ENCODE measurements at places on chromosomes 7 and 10.

DNA sequence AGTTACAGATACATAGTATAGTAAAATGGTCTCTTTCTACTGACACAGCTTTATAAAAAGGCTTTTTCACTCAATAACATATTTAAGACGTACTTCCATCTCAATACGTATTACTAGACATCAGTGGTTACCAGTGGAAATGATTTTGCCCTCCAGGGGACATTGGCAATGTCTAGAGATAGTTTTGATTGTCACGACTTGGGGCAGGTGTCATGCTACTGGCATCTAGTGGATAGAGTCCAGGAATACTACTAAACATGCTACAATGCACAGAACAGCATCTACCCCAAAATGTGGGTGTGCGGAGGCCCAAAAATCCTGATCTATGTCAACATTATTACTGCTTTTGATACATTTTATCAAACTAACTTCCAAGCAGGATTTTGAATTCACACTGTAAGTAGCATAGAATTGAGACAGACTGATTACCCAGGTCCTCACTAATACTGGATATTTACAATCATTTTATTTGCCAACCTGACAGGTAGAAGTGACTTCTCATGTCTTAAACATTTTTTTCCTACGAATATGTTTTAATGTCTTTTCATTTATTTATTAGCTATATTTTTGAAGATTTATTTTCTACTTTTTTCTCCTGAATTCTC is 53.8 kb downstream of the HGF start:
- no peak for DNase-seq

- DNase-seq, result no peak
These were observed at the start of gene AUTS2 for GRCh38 chr7:69598081-69598486. Gene AUTS2 (plus strand): TSS chr7:69598475. CDS start chr7:69599654, 1,179 bp downstream.

DNA sequence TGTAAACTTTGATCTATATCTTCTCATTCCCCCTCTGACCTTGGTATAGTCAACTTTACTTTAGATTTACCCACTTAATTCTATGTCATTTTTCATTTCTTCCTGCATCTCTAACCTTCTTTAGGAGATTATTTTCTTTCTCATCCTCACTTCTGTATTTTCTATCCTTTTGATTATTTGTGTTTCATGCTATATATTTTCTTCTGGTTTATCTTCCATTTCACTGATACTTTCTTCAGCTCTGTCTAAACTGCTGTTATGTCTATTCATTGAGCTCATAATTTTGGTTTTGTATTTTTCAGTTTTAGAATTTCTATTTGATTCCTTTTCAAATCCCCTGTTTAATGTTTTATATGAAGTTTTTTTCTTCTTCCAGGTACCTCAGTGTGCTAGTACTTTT is 171.1 kb upstream of the LYZL1 start:
- DNase-seq, result no peak

DNA sequence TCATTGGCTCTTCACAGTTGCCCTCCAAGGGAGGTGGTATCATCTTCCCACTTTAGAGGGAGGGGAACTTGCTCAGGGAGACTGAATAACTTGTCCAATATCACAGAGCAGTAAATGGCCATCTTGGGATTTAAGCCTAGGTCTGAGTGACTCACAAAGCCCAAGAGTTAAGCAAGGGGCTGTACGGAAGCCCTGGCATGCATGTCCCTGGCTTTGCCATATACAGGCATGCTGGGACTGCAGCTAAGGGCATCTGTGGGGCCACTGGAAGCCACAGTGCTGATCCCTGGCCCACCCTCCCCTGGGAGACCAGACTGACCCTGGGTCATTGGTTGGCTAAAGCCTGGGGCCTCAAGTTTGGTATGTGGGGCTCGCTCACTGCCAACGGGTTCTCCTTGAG is 3.1 kb downstream of the VSIR start:
- DNase-seq, result no peak

GRCh38 chr7:55280031-55280454 is 85.1 kb upstream of the LANCL2 start:
- DNase-seq, result peak; percentile 49

GRCh38 chr7:158407581-158408317 is 179.9 kb downstream of the PTPRN2 start:
- no peak for DNase-seq

GRCh38 chr7:22066522-22066921 is 120.8 kb upstream of the CDCA7L start:
- no peak for DNase-seq

DNA sequence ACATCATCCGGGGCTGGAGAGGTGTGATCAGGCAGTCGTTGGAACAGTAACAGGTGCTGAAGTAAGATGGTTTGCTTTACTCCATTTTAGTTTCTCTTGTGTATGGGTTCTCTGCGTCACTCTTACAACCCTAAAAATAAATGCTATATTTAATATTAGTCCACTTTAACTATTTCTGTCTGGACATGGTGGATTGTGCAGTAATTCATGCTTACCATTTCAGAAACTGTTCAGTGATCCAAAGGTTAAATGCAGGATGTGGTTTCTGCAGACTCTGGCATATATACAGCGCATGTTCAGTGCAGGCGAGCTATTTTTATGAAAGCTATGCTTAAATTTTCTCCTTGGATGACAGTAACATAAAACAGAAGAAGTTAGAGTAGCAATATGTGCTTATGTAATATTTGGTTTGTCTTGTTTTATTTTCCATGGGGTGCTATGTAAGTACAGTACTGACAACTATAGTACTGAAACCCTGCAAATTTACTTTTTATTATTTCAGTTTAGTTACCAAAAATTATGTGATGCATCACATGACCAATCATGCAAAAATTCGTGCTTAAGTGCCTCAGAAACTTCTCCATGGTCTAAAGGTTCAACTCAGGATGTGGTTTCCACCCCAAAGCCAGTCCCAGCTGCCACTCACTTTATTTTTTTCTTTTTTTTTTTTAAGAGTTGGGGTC is 46.6 kb upstream of the GRID1 start:
- no peak for DNase-seq

DNA sequence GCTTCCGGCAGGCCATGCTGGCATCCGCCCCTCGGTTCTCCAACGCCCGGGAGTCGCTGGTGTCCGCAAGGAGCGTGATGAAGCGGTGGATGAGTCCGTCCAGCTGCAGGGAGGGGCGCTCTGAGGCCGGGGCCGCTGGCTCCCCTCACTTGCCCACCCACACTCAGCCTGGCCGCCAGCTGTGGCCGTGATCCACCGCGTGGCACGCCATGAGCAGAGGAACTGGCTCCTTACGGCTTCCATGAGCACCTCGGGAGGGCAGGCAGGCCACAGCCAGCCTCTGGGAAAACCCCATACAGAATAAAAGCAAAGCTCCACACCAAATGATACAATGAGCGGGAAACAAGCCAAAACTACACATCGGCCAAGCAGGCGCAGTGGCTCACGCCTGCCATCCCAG is 15.5 kb upstream of the MICALL2 start:
- DNase-seq, result no peak

Data from activated CD4-positive, CD25-positive, alpha-beta regulatory T cell treated with anti-CD3 and anti-CD28 coated beads, Interleukin-2, amount 50 U/mL, for 72 hours (primary cell).